ENCODE measurements at places on chromosomes 1 and 21. TPM values are rescaled to one million over a fixed set of nuclear protein-coding genes. Genes with fewer than 3 reads are reported as not detected.

The GPR61 gene
- total RNA-seq, result not detected

The FMOD gene
- 40.8 TPM for total RNA-seq

The TNFAIP8L2 gene
- 2.1 TPM for total RNA-seq

DNA sequence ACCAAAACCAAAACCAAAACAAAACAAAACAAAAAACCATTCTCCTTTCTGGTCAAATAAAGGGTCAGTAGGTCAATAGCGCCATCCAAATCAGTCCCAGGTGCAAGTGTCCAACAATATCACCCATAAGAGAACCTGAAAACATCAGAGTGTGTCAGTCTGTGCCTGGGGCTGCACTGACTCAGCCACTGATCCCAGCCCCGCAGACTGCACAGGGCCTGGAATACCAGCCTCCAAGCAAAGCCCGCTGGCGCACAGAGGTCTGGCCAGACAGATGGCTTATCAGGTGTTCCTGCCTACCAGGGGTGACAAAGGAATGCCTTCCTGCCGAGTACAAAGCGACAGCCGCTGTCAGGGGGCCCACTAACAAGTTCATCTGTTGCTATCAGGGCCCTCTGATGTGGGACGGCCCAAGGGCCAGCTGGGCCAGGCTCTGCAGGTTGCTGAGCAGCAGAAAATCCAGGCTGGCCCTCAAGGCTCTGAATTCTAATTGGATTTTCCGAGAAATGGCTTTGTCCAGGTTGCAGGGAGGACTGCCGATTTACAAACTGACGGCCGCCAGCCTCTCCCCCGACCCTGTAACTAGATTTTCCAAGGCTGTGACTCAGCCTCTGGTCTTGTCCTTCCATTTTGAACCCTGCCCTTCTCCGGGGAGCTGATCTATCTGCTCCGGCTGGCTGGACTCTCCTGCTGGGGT is 13.7 kb upstream of the TMEM51 start:
- no peak for DNase-seq

GRCh38 chr1:179151908-179152682 is 70.2 kb downstream of the TOR3A start:
- no peak for DNase-seq

DNA sequence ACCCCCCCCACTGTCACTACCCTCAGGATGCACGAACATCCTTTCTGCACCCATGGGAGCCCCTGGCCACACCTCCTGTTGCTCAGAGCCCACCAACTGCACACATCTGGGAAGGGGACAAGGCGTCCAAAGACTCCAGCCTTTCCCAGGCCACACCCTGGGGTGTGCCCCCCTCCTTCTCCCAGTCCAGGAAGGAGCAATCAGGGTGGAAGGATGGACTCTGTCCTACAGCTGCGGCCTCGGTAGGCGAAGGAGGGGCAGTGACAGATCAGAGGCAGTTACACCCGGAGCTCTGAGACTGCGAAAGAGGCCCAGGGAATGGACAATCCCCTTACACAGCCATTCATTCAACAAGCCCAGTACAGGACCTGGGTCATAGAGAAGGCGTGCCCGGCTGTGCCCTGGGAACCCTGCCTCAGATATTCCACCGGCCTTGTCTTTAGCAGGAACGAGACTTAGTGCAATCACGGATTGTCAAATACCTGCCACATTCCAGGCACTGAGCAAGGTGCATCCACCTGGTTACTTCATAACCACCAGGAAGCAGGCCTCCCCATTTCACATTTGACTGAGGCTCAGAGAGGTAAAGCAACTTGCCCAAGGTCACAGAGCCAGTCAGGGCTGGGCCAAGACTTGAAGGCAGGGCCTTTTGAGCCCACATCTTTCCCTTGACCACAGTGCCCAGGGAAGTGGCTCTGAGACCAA is 9.4 kb downstream of the HSPG2 start:
- no peak for DNase-seq

- peak; percentile 30 for DNase-seq
Measured at GRCh38 chr1:115545791-115546733, 95.7 kb upstream of the VANGL1 start.

GRCh38 chr21:27225151-27225550 is 258.3 kb upstream of the ADAMTS5 start:
- no peak for DNase-seq

DNA sequence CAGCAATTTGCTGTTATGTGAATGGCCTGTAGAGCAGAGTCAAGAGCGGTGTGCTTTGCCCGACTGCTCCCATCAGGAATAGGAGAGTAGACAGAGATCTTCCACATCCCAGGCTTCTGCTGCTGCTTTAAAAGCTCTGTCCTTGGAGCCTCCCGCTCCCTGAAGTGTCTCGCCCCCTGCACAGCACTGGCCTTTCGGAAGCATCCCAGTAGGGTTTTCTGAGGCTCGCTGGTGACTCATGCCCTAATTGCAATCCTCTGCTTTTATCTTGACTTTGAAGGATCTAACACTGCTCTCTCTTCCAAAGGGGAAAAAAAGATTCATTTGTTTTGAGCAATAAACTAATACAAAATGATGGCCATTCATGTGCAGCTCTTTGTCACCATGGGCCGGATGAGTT is 13.3 kb upstream of the CD101 start:
- no peak for DNase-seq

GRCh38 chr1:153360592-153361479 is 3.2 kb downstream of the S100A9 start:
- DNase-seq, result no peak

GRCh38 chr1:29176576-29176975 is 5.1 kb downstream of the SRSF4 start:
- no peak for DNase-seq

DNA sequence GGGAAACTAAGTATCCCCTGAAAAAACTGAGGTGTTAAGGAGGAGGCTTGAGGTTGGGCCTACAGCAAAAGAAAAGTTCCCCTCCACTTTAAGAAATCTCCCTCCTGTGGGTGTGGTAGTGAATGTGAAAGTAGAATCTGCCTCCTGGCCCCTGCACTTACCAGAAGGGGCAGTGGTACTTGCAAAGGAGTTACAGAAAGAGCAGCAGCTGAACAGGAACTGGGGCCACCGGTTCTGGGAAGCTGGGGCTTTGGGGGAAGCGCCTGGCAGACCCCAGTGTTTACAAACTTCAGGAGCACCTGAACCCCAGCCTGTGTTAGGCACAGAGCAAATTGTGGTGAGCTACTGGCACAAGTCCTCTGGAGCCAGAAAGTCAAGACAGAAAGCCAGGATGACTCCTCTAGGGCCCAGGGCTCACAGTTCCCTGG is 250.2 kb upstream of the FGGY start:
- peak; percentile 24 for DNase-seq
